GM13976 (cell line): ENCODE measurements at places on chromosomes 3 and 15.

DNA sequence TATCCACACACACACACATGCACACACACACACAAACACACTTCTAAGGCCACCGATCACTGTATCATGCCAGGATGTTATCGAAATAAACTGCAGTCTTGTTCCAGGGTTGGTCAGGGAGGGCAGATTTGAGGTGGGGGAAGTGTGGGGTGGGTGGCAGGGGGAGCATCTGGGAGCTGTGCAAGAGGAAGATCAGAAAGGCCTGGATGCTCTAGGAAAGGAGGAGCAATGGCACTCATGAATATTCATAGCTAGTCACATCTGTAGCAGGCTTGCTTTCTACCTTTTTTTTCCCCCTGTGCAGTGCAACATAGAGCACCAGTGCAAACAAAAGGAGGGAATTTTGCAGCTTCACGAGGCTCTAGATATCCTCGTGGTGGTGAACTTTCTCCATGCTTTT is 84.9 kb downstream of the MEIS2 start:
- no peak for DNase-seq

DNA sequence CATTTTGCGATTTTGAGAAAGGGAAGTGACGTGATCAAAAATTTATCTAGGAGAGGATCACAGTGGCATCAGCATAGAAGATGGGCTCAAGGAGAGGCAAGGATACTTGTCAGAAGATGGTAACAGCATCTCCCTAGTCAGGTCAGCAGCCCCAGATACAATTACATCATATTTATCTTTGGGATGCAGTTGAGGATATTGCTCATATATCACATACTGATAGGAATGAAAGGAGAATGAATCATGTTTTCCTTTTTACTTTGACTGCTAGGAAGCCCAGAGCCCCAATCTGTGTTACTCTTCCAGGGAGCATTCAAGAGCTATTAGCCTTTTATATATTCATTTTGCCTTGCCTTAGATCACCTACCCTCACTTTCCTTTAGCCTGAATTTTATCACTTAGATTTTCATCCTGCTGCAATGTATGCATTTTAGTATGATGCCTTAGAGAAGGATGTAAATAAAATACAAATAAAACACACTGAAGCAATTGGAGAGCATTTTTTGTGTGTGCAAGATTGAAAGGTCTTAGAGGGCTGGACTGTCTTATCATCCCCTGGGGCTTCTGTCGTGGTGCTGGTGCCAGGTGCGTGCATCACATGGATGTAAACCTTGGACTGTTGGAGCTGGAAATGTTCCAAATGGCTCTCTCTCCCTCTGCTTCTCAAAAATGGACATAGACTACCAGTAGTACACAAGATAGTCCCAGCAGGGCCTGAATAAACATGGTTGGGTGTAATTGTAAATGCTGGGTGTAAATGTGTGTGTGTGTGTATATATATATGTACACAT is 40.3 kb downstream of the CORO2B start:
- no peak for DNase-seq

- DNase-seq: peak; percentile 32
Observed at GRCh38 chr3:52704611-52705437, 767 bp downstream of the GLT8D1 start.

GRCh38 chr3:166661621-166662020 is 718.5 kb downstream of the ZBBX start:
- DNase-seq: no peak
